Mesendoderm (in vitro differentiated cells): ENCODE measurements at places on chromosomes 11 and 22.

DNA sequence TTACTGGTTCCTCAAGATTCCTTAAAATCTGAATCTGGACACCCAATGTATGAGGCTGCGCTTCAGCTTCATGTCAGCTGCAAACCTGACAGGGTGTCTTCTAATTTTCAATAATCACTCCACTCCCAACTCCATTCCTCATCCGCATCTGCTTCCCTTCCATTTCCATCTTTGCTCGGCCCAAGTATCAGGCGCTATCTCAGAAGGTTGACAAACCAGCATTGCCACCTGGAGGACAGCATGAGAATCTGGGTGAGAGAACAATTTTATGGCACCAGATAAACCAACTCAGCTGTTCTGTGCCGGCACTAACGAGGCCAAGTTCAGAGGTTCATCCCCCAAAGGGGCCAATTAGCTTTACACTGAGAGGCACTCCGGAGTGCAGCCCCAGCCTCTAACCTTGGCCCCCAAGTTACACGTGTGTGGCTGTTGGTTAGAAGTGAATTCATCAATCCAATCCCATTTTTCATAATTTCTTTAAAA lies 79.1 kb upstream of the LMO2 start:
- no peaks in the 10 kb centered on the region for H3K4me1 ChIP-seq
- H3K27ac ChIP-seq: no peak overlapping the region
- peak; percentile 75 for DNase-seq
- no peaks in the 10 kb centered on the region for H3K36me3 ChIP-seq
- no peak overlapping the region for H3K4me3 ChIP-seq

DNA sequence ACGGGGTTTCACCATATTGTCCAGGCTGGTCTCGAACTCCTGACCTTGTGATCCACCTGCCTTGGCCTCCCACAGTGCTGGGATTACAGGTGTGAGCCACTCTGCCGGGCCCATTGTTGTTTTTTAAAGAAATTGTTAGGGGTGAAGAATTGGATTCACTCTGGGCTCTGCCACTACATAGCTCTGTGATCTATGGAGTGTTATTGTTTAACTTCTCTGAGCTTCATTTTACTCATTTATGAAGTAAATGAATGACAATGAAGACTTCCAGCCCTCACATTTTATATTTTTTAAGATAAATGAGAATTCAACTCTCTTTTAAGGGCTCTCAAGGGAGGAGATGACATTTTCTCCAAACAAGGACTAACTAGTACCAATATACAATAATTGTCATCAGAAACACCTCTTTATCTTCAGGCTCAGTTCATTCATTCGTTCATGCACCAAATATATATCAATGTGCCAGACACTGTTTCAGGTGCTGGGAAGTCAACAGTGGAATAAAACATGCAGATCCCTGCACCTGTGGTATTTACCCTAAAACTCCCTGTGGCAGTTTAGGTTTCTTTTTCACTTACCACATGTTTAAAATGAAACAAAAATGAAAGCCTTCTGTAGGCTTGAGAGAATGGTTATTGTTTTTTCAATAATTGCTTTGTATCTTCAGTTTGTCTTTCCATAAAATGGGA lies 23.5 kb upstream of the GRAMD1B start:
- peaks cover 2% of the 10 kb centered on the region for H3K27me3 ChIP-seq
- H3K27ac ChIP-seq: no peak overlapping the region
- H3K36me3 ChIP-seq: no peaks in the 10 kb centered on the region
- DNase-seq: no peak
- no peak overlapping the region for H3K4me3 ChIP-seq

DNA sequence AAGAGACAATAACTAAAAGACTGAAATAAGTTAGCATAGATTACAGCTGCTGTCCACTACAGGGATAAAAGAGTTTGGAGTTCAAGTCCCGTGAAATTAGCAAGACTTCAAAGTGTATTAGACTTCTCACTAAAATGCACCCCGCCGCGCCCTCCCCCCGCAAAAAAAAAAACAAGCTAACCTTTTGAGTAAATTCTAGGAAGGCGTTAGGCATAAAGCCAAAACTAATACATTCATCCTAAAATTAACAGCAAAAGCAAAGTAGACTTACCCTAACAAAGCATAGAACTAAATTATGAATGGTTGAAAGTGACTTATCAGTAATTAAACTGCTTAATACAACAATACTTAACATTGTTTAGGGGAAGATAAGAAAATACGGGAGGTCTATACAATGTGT lies 581.0 kb upstream of the CHORDC1 start:
- no peak for DNase-seq
- H3K36me3 ChIP-seq: no peaks in the 10 kb centered on the region
- no peaks in the 10 kb centered on the region for H3K4me1 ChIP-seq
- no peak overlapping the region for H3K4me3 ChIP-seq
- H3K27ac ChIP-seq: no peak overlapping the region

DNA sequence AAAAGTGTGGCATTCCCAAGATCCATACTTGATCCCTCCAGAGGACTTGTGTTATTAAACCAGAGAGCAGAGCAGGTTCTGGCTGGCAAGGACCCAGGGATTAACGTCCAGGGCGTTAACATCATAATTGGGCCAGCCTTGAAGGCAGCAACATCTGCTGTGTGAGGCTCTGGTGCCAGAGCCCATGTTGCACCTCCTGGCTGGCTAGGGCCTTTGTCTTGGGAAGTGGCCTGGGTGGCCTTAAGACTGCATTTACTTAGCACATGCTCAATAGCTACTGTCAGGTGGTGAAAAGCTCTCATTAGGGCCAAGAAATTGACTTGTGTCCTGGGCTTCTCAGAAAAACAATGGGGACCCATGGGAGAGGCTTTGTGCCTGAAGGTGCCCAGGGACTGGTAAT lies 66.6 kb downstream of the CACNG2 start:
- H3K27ac ChIP-seq: no peak overlapping the region
- no peak overlapping the region for H3K4me3 ChIP-seq
- DNase-seq: no peak
- H3K36me3 ChIP-seq: no peaks in the 10 kb centered on the region
- H3K4me1 ChIP-seq: no peaks in the 10 kb centered on the region
- H3K27me3 ChIP-seq: no peaks in the 10 kb centered on the region

GRCh38 chr11:64715110-64715509 lies 7.9 kb downstream of the NRXN2 start:
- peaks cover 17% of the 10 kb centered on the region for H3K27me3 ChIP-seq
- no peak for DNase-seq
- H3K36me3 ChIP-seq: no peaks in the 10 kb centered on the region

- no peaks in the 10 kb centered on the region for H3K27me3 ChIP-seq
- H3K36me3 ChIP-seq: no peaks in the 10 kb centered on the region
- H3K27ac ChIP-seq: peak overlapping the region; percentile 87
- DNase-seq: no peak
- no peaks in the 10 kb centered on the region for H3K4me1 ChIP-seq
These were observed 1.5 kb downstream of the HIPK3 start for GRCh38 chr11:33258631-33259205.

GRCh38 chr11:32008880-32009551 lies 81.9 kb upstream of the RCN1 start:
- H3K27ac ChIP-seq: no peak overlapping the region
- no peak for DNase-seq
- no peaks in the 10 kb centered on the region for H3K4me1 ChIP-seq
- H3K36me3 ChIP-seq: no peaks in the 10 kb centered on the region
- no peaks in the 10 kb centered on the region for H3K27me3 ChIP-seq

GRCh38 chr11:134334796-134335571 lies 3.2 kb downstream of the GLB1L2 start:
- peaks cover 3% of the 10 kb centered on the region for H3K27me3 ChIP-seq
- DNase-seq: no peak
- no peak overlapping the region for H3K4me3 ChIP-seq
- H3K27ac ChIP-seq: no peak overlapping the region
- no peaks in the 10 kb centered on the region for H3K4me1 ChIP-seq

DNA sequence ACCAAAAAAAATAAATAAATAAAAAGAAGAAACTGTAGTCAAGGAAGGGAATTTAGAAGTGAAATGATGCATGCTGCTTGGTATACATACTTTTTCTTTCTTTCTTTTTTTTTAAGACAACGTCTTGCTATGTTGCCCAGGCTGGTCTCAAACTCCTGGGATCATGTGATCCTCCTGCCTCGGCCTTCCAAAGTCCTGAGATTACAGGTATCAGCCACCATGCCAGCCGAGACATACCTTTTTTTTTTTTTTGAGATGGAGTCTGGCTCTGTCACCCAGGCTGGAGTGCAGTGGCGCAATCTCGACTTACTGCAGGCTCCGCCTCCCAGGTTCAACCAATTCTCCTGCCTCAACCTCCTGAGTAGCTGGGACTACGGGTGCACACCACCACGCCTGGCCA lies 21.7 kb upstream of the ARRB1 start:
- no peaks in the 10 kb centered on the region for H3K36me3 ChIP-seq
- H3K4me3 ChIP-seq: no peak overlapping the region
- H3K4me1 ChIP-seq: peaks cover 2% of the 10 kb centered on the region
- H3K27ac ChIP-seq: no peak overlapping the region
- no peaks in the 10 kb centered on the region for H3K27me3 ChIP-seq

- H3K27ac ChIP-seq: no peak overlapping the region
- H3K27me3 ChIP-seq: no peaks in the 10 kb centered on the region
- no peak for DNase-seq
- H3K4me1 ChIP-seq: no peaks in the 10 kb centered on the region
These were observed 46.6 kb upstream of the MMP7 start for GRCh38 chr11:102577182-102577581.

DNA sequence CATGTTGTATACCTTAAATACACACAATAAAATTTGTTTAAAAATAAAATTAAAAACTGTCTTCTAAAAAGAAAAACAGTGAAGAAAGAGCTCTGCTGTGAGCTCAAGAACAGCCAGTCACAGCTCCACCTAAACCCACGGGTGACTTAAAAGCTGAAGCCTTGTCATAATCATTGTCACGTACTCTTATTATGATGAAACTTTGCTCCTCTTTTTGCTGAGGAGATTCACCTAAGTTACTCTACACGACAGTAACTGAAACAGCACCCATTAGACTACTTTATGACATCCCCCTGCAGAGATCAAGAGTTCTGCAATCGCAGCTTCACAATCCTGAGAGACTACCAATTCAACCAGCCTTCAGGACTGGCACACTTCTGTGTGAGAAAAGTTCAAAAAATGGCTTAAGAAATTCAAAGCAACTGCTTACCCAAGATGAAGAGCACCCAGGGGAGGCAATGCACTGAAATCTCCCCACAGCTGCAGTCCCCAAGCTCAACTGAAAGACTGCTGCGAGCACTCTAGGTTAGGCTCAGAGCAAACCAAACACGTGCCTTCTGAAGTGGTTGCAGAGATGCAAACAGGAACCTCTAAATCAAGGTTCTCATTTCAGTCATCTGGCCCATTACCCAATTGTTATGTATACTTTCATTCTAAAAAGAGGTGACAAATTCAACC lies at the start of gene JAML:
Gene JAML, minus strand, starts transcription at position 501 of the 678 bp plus-strand sequence. CDS start 10,145 bp downstream, outside the sequence.
- no peaks in the 10 kb centered on the region for H3K36me3 ChIP-seq
- no peak within 1 kb of the TSS for H3K27ac ChIP-seq
- DNase-seq: no peak
- no peak within 1 kb of the TSS for H3K4me3 ChIP-seq

GRCh38 chr11:126628450-126628789 lies 272.9 kb downstream of the ST3GAL4 start:
- H3K36me3 ChIP-seq: no peaks in the 10 kb centered on the region
- H3K4me1 ChIP-seq: no peaks in the 10 kb centered on the region
- no peaks in the 10 kb centered on the region for H3K27me3 ChIP-seq

DNA sequence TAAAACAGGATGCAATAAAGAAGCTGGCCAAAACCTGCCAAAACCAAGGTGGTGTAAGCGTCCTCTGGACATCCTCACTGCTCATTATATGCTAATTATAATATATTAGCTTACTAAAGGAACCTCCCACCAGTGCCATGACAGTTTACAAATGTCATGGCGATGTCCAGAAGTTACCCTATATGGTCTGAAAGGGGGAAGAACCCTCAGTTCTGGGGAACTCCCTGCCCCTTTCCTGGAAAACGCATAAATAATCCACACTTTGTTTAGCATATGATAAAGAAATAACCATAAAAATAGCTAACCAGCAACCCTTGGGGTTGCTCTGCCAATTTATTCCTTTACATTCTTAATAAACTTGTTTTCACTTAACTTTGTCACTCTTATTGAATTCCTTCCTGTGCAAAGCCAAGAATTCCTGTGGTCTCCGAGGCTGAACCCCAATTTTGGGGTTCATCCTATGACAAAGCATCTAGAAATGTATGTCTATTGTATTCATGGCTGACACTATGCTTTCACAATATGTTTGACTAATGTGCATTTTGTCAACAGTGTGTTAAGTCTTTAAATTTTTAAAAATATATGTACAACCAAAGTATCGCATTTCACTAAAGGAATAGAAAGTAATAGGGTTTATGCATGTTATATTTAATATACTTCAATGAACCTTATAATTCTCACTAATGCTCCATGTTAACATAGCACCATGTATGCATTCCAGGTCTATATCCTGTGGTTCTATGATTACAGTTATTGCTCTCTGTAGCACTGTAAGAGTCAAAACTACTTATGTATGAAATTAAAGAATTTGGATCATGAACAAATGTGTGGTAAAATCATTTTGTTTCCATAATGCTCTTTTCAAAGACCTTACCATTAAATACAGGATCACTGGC lies 25.1 kb downstream of the LGR4 start:
- no peak for DNase-seq
- no peaks in the 10 kb centered on the region for H3K36me3 ChIP-seq
- H3K4me3 ChIP-seq: no peak overlapping the region
- H3K27ac ChIP-seq: no peak overlapping the region

GRCh38 chr11:95104856-95105255 lies 15.2 kb downstream of the ENDOD1 start:
- no peaks in the 10 kb centered on the region for H3K36me3 ChIP-seq
- H3K27ac ChIP-seq: no peak overlapping the region
- H3K27me3 ChIP-seq: no peaks in the 10 kb centered on the region
- DNase-seq: no peak
- peaks cover 8% of the 10 kb centered on the region for H3K4me1 ChIP-seq

DNA sequence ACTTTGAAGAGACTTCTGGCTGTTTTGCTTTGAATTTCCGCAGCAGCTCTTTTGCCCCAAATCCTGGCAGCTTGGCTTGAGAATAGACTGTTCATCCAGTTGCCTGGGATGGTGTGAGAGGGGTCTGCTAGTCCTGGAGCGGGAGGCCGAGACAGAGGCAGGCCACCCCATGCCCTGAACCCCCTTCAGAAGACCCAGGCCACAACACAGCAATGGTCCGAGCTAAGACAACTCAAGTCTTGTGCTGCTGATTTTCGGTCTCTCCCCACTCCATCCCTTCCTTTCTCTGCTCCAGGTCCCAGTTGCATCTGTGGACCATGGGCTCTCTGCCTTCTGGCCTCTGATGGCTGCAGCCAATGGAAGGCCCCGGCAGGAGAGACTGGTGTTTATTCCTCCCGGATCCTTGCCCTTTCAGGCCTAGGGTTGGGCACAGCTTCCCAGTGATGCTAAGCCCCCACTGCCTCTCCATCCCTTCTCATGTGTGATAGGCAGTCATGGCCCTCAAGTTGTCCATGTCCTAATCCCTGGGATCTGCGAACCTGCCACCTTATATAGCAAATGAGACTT lies 31.9 kb upstream of the TP53I11 start:
- no peak overlapping the region for H3K27ac ChIP-seq
- no peaks in the 10 kb centered on the region for H3K27me3 ChIP-seq
- H3K36me3 ChIP-seq: no peaks in the 10 kb centered on the region
- no peak overlapping the region for H3K4me3 ChIP-seq
- DNase-seq: no peak
